ENCODE measurements at places on chromosomes 5 and 9.
A peak's percentile ranks its signal among the peaks of the same experiment; 100 is the strongest.

- no peak for DNase-seq
Observed at GRCh38 chr5:74640954-74641734, 616 bp upstream of the ENC1 start.

DNA sequence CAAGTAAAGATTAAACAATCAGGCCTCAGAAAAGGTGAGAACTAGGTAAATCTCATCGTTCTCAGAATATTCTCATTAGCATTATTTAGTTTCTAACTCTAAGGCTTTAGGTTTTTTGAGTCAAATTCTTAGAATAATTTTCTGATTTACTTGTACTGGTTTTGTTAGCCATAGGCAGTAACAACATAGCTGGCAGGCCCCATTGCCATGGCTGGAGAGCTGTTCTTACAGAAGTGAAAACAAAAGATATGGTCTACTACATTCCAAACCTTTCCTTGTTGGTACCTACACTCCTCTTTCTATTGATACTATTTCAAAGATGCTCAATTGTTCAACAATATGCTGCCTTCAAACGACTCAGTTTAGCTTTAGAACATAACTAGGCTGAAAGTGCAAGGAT is 27.3 kb downstream of the IFNW1 start:
- DNase-seq: no peak

- DNase-seq: peak; percentile 4
Observed at GRCh38 chr9:6877671-6878161, 119.9 kb downstream of the KDM4C start.

GRCh38 chr5:98638701-98639100 is 134.8 kb upstream of the RGMB start:
- DNase-seq: peak; percentile 50

GRCh38 chr9:112751056-112751795 is 666 bp downstream of the SNX30 start:
- no peak for DNase-seq

DNA sequence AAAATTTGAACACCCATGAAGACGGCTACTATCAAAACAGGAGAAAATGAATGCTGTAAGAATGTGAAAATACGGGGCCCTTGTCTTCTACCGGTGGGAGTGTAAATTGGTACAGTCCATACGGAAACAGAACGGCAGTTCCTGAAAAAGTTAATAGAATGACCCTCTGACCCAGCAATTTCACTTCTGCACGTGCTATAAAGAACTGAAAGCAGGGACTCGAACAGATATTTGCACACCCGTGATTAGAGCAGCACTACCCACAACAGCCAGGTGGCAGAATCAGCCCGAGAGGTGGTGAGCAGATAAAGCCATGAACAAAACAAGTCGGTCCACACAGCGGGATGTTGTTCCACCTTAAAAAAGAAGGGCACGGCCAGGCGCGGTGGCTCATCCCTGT is 22.6 kb upstream of the SLC12A7 start:
- no peak for DNase-seq

DNA sequence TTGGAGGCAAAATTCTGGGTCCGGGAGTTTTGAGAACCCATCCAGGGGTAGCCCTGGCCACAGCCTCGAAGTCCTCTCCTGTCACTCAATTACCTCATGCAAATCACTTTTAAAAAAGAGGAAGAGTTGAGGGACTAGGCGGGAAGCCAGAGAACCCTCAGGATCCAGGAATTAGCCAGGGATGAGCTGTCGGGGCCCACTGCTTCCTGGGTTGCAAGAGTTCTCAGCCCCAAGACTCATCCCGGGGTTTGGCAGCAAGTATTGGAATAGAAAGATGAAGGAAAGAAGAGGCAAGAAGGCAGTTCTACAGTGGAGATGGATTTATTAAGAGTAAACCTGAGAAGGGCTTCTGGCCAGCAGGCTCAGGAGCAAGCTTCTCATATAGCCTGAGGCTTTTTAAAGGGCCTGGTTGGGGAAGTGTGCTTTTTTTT is 25.6 kb downstream of the C9orf50 start:
- peak; percentile 33 for DNase-seq

DNA sequence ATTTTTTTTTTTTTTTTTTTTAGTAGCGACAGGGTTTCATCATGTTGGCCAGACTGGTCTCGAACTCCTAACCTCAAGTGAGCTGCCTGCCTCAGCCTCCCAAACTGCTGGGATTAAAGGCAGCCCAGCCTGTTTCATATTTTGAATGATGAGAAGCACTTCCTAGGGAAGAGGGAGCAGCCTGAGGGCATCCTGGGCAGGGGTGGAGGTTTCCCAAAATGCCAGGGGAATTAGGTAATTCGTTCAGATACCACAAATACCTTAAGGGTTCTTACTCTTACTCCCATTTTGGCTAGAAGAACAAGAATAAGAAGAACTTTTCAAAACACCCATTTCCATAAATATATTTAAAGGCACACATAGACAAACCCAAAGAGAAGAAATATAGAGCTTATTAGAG is 29.5 kb upstream of the RAPGEF1 start:
- no peak for DNase-seq

Data from skeletal muscle cell (primary cell).